ENCODE measurements at places on chromosomes 11 and 22. TPM values are rescaled to one million over a fixed set of nuclear protein-coding genes. Genes with fewer than 3 reads are reported as not detected.

DNA sequence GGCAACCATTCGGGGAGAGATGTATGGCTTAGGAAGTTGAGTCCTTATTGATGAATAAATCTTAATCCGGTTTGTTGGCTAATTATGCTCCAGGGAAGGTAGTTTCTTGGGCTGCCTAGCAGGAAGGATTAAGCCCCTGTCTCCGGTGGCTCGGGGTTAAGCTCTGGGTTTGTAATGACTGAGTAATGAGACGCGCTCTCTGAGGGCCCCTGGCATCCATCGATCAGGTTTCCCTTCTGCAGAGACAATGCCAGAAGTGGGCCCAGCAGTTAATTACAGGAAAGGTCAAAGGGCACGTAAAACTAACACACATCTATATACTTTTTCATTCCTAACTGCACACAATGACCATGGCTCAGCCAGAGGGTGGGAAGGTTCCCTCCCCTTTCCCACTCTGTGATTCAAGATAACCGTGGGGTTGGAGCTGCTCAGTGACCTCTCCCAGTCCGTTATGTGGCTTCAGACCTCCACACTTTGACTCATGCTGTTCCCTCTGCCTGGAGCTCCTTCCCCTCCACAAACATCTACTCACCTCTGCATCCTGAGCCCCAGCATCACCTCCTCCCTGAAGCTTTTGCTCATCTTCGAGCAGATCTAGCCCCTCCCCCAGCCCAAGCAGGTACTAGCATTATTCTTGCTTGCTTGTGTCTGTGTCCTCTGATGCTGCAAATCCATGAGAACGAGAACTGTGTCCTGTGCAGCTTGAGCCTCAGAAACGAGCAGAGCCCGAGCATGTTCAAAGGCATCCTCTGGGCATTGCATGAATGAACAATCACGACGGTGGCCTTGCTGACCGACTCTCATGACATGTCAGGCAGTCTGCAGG lies 16.6 kb downstream of the SCUBE1 start:
- H3K27ac ChIP-seq = no peak overlapping the region
- no peaks in the 10 kb centered on the region for H3K36me3 ChIP-seq
- no peaks in the 10 kb centered on the region for H3K4me1 ChIP-seq
- no peak overlapping the region for H3K4me3 ChIP-seq

DNA sequence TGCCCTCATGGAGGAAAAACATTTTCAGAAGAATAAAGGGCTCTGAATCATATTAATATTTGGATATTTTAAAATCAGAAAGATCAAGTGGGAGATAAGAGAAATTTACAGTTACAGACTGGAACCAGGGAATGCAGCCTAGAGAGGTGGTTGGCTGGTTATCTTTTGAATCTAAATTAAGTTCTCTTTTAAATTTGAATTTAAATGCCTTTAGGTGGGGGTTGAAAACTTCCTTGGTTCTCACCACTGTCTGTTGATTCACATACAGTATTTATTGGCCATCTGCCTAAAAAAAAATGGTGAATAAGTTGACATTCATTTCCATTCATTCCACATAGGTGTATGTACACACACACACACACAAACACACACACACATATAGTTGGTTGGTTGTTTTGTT lies 35.7 kb upstream of the PTPRJ start:
- H3K27ac ChIP-seq = no peak overlapping the region
- H3K4me3 ChIP-seq = no peak overlapping the region
- no peak for DNase-seq

DNA sequence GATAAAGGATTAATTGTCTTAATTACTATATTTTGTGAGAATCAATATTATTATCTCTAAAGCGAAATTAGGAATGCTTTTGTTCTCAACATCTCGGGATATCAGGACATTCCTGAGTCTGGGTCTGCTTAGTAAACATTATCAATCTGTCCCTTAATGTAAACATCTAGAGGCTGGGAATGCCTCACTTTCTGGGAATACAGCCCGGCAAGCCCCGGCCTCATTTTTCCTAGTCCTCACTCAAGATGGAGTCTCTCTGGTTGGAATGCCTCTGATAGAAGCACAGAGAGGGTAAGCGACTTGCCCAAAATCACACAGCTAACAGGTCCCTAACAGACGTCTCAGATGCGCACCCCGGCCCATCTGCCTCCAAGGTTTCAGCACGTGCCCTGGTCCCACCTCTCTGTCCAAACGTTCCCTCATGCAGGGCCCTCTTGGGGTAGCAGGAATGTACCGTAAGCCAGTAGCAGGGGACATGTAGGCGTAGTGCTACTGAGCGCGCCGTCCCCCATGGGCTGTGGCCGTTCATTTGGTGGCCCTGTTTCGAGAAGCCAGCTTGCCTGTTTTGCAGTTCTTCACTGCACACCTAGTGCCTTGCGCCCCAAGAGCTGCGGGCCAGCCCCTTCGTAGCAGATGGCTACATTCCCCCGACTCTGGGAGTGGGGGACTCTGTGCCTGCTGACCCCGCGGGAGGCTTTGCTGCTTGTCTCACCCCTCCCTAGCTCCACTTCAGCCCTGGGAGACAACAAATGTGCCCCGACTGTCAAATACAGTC lies 62.2 kb upstream of the FADD start:
- no peak overlapping the region for H3K4me3 ChIP-seq
- peaks cover 30% of the 10 kb centered on the region for H3K27me3 ChIP-seq

GRCh38 chr22:24153959-24154358 lies 27.3 kb upstream of the SUSD2 start:
- no peak for DNase-seq
- H3K27me3 ChIP-seq = no peaks in the 10 kb centered on the region
- H3K4me3 ChIP-seq = no peak overlapping the region
- no peak overlapping the region for H3K27ac ChIP-seq

DNA sequence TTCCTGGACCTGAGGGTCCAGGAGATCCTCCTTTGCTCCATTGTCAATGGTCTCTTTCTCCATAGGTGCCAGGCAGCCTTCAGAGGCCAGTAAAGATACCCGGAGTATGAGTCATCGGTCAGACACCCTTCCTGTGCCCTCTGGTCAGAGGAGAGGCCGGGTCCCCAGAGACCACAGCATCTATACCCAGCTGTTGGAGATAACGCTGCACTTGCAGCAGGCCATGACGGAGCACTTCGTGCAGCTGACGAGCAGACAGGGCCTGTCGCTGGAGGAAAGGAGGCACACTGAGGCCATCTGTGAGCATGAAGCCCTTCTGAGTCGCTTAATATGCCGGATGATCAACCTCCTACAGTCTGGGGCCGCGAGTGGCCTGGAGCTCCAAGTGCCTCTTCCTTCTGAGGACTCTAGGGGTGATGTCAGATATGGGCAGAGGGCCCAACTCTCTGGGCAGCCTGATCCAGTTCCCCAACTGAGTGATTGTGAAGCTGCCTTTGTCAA lies at the start of gene ACCSL:
ACCSL (plus strand) TSS at position 51 of the 501 bp plus-strand sequence; CDS start at position 107, 56 bp downstream.
- H3K4me3 ChIP-seq = no peak within 1 kb of the TSS
- H3K27me3 ChIP-seq = no peaks in the 10 kb centered on the region
- H3K27ac ChIP-seq = no peak within 1 kb of the TSS
- DNase-seq = no peak

HSPA8 gene
- 443 TPM for total RNA-seq

- H3K27me3 ChIP-seq = no peaks in the 10 kb centered on the region
- H3K4me3 ChIP-seq = no peak overlapping the region
- no peak for DNase-seq
- no peaks in the 10 kb centered on the region for H3K36me3 ChIP-seq
Measured at GRCh38 chr22:20254975-20255946, 12.9 kb downstream of the RTN4R start.

DNA sequence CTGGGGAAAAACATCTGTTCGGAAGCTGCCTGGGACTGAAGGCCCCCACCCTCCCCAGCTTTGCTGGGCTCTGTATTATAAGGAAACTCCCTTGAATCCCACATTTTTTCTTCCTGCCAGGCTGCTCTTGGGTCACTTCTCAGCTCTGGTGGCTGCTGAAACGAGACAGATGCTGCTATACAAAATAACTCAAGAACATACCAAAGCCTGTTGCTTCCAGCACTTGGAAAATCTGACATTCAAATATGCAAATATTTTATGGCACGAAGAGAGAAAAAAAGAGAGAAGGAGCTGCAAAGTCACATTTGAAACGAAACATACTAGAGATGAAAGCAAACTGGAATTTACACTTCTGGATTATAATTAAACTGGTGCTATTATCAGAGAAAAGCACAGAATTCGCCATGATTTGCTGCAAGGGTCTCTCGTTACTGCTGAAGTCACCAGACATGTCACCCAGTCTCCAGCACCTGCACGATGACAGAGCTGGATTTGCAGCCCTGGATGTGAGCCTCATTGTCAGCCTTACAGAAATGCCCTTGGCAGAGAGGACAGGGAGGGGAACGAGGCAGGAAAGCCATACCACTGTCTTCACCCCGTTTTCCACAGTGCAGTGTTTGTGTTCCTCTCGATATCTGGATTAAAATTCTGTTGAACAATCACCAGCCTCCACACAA lies 47.9 kb upstream of the IGSF9B start:
- H3K27ac ChIP-seq = no peak overlapping the region
- no peak overlapping the region for H3K4me3 ChIP-seq
- H3K27me3 ChIP-seq = no peaks in the 10 kb centered on the region

- no peak for DNase-seq
- H3K4me1 ChIP-seq = peaks cover 8% of the 10 kb centered on the region
- H3K36me3 ChIP-seq = no peaks in the 10 kb centered on the region
Measured at GRCh38 chr11:120561286-120561685, 49.7 kb downstream of the GRIK4 start.

OR8D4 gene
- total RNA-seq = not detected

CARNS1 gene
- total RNA-seq = not detected

DDTL gene
- 2.5 TPM for total RNA-seq

DNA sequence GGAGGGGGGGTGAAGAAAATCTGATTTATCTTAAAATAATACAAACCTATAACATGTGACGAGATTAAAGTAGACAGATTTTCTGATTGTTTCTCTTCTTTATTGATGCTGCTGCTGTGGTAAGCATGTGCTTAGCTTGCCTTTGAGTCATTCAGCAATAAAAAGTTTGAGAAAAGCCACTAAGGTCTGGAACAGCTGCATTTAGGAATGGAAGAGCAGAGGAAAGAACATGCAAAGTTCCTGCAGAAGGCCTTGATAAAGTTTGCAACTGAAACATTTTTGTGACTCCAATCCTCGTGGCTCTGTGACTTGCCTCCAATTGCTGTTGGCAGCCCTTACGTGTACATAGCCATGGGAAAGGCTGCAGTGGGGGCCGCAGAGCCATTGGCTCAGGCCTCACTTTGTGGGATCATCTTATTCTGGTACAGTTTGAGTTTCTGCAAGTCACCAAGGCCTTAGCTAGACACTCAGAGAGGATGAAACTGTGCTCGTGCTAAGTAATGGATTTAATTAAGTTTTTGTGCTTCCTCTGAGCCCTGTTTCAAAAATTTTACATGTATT lies 370.2 kb downstream of the AASDHPPT start:
- H3K27ac ChIP-seq = no peak overlapping the region
- no peak for DNase-seq
- H3K4me3 ChIP-seq = no peak overlapping the region
- H3K4me1 ChIP-seq = peaks cover 6% of the 10 kb centered on the region
- H3K36me3 ChIP-seq = no peaks in the 10 kb centered on the region
- no peaks in the 10 kb centered on the region for H3K27me3 ChIP-seq

- H3K4me1 ChIP-seq = peaks cover 57% of the 10 kb centered on the region
- H3K27me3 ChIP-seq = no peaks in the 10 kb centered on the region
- no peak overlapping the region for H3K4me3 ChIP-seq
Measured at GRCh38 chr11:35154952-35155351, 16.0 kb downstream of the CD44 start.

- peaks cover 81% of the 10 kb centered on the region for H3K4me1 ChIP-seq
- no peaks in the 10 kb centered on the region for H3K27me3 ChIP-seq
- H3K27ac ChIP-seq = peak overlapping the region; percentile 93
- DNase-seq = no peak
Measured at GRCh38 chr22:38310518-38311322, 6.5 kb downstream of the CSNK1E start.

OR52I2 gene
- not detected for total RNA-seq

DNA sequence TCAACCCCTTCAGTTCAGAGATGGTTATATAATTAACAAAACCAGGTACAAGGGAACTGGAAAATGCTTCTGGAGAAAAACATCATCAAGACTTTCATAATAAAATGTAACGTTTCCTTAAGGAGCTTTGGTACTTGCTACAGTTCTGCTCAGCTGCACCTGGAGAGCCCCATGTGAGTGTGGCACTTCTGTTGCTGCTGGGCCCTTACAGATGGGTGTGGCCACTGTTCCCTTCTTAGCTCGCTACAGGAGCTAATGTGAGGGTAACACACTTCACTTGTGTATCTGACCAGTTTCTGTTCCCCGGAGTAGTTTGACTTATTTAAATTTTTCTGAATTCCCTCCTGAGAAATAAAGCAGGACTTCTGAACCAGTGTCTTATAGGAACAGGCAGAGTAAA lies 4.0 kb downstream of the POU2AF3 start:
- no peak overlapping the region for H3K27ac ChIP-seq
- H3K4me1 ChIP-seq = peaks cover 4% of the 10 kb centered on the region
- H3K27me3 ChIP-seq = peaks cover 40% of the 10 kb centered on the region
- no peak for DNase-seq

AGBL2 gene
- total RNA-seq = 0.86 TPM

DNA sequence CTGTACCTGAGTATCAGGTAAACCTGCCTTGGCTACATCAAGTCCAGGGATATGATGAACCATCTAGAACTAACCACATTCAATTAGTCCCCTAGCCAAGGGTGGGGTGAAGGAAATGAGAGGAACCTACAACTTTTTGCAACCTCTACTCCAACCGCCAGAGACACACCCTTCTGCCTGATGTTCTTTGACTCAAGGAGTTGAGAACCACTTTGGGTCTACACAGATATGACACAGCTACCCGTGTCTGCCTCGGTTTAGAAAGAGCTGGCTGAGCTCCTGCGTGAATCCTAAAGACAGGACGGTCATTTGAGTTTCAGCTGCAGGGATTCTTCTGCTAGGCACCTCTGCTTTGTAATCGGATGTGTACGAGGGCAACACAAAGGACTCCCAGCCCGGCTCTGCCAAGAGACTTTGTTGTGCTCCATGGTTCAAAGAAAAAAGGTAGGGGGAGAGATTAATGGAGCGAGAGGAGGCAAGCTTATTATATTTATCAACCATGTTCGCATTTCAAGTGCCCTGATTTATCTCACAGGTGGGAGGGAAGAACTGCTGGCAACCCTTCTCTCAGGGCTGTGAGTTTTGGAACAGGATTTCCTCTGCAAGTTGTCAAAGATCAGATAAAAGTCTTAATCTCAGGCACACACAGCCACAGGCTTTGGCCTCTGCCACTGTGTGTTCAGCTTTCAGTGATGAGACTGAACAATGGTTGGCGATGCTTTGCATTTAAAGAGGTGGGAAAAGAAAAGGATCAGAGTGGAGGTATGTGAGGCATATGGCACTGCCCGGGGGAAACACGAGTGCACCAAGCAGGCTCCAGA lies 35.1 kb downstream of the FLI1 start:
- peaks cover 18% of the 10 kb centered on the region for H3K4me1 ChIP-seq
- H3K36me3 ChIP-seq = no peaks in the 10 kb centered on the region
- no peaks in the 10 kb centered on the region for H3K27me3 ChIP-seq
- H3K27ac ChIP-seq = no peak overlapping the region
- H3K4me3 ChIP-seq = no peak overlapping the region
